ENCODE measurements at places on chromosomes 16 and 17.

DNA sequence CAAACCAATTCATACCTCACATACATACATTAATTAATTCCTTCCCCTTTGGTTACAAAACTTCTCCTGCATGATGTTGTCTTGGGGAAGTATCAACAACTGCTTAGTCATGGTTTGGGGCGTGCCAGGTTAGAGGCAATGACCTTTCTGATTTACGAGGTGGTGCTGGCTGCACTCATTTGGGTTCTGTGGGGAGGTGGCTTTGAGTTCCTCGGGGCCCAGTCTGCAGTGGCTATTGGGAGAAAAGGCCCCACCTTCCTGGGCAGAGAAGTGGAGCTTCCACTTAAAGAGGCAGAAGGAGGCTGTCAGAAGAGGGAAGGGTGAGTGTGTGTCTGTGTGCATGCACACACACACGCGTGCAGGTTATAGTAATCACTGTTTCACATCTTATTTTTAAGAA lies 10.2 kb upstream of the ETV4 start:
- peak; percentile 40 for DNase-seq

DNA sequence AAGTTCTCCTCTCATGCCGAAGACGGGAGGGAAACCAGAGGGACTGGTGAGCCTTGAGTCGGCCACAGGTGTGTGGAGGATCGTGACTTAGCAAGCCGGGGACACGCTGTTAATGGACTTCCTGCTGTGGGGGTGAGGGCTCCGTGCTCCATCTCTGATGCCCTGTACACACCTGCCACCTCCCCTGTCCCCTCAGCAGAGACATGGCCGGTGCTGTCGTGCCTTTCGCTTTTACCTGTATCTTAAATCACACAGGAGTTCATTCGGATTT lies 75.9 kb upstream of the ZNF750 start:
- DNase-seq = no peak

- DNase-seq = no peak
Measured at GRCh38 chr17:10357768-10358167, 15.0 kb downstream of the MYH13 start.

DNA sequence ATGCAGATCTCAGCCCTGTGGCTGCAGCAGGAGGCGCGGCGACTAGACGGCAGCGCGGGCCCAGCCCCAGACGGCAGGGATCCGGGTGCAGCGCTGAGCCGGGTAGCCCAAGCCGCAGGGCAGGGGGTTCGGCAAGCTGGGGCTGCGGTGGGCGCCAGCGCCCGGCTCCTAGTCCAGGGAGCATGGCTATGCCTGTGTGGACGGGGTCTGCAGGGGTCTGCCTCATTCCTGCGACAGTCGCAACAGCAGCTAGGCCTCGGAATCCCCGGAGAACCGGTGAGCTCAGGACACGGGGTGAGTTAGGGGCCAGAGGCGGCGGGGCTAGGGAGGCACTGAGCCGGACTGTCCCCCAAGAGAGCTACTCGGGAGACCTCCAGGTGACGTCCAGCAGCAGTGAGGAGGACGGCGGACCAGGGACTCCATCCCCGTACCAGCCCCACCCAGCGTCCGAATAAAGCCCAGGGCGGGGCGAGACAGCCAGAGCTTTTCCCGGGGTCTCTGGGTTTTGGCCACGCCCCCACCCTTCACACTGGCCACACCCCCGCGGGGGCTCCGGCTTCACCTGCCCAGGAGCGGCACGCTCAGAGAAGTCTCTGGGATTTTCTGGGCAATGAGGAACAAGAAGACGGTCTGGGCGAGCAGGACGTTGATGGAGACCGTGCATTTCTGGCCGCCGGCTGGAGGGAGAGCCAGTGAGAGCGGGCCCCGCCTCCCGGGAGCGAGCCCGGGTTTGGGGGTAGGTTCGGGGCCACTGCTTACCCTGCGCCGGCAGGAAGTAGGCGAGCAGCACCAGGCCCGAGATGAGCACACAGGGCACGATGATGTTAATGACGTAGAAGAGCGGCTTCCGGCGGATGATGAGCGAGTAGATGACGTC lies 1.1 kb downstream of the C17orf107 start:
- no peak for DNase-seq

DNA sequence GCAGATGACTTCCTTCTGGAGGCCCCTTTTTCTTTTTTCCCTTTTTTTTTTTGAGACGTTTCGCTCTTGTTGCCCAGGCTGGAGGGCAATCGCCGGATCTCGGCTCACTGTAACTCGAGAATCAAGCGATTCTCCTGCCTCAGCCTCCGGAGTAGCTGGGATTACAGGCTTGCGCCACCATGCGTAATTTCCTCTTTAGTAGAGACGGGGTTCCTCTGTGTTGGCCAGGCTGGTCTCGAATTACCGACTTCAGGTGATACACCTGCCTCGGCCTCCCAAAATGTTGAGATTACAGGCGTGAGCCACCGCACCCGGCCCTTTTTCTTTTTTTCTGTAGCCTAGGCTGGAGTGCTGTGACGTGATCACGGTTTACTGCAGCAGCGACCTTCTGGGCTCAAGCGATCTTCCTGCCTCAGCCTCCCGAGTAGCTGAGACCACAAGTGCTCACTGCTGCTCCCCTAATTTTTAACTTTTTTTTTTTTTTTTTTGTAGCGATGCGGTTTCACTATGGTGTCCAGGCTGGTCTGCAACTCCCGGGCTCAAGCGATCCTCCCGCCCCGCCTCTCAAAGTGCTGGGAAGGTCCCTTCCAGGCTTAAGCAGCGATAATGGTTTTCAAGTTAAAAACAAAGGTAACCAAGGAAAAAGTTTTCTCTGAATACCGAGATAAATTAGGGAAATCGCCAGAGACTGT lies 956 bp upstream of the IST1 start:
- DNase-seq = peak; percentile 68

GRCh38 chr16:89700649-89701424 lies 668 bp downstream of the SPATA2L start:
- no peak for DNase-seq

DNA sequence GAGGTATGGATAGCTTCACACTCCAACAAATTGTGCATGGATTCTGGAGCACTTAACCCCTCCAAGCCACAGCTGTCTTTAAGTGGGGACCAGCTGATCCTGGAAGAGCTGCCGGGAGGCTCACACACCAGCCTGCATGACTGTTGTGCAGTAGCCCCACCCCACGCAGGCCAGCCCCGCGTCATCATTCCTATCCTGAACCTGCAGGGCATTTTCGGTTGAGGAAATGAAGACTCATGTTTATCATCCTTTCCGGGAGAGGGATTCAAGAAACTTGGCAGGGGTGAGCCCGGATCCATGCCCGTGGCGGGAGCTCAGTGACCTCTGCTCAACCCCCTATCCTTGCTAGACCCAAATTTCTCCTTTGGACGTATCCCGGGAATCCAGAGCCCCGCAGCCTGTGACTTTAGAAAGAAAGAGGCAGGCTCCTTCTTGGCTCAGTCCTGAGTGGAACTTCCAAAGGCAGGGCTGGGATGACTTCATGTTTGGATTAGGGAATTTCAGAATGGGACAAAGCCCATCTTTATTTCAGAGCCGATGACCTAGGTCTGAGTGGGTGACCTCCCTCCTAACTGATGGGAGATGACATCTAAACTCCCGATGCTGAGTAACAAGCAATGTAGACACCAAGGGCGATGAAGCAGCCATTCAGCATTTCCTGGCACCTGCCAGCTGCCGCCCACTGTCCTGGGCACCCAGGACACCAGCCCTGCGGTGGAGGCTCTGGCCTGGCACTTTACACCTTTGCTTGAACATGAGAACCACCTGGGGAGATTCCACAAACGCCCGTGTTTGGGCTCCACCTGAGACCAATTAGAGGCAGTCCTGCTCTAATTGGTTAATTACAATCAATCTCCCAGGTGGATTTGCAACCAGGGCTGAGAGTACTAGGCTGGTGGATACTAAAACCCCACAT lies 43.3 kb upstream of the CMIP start:
- DNase-seq = peak; percentile 84

DNA sequence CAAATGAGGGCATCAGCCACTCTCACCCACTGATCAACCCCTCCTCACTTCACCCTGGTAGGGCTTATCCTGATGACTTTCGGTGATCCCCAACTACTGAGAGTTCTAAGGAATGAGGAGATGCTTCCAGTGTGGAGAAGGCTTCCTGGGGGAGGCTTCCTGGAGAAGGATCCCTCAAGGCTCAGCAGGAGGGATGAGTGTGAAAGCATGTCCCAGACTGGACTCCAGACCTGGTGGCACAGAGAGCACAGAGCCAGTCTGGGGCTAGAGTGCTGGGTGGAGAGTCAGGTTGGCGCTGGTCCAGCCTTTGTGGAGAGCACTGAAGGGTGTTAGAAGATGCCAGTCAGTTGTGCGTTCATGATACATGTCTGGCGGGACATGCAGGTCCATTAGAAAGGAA lies 53.7 kb downstream of the PLD6 start:
- DNase-seq = no peak

DNA sequence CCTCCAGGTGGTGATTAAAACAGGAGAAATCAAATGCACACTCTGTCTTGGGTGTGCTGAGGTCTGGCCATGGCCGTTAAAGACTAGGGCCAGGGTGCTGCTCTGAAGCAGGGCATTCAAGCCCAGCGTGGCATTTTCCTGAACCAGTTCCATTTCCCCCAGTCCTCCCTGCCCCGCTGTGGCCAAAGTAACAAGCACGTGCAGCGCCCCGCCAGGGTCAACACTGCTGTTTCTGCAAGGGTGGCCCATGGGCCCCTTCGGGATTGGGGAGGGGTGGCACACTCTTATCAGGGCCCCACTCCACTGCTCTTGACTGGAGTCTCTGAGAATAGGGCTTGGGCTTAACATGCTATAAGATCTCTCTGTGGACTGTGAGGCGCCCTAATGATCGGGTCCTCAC lies 72.9 kb downstream of the IL21R start:
- no peak for DNase-seq

- no peak for DNase-seq
Measured at GRCh38 chr17:2730764-2731353, 18.6 kb downstream of the CCDC92B start.

GRCh38 chr17:49342575-49342936 lies 19.5 kb downstream of the ZNF652 start:
- DNase-seq = no peak

GRCh38 chr16:79276501-79276900 lies 324.0 kb downstream of the MAF start:
- no peak for DNase-seq

- no peak for DNase-seq
Measured at GRCh38 chr17:57533684-57534305, 211.3 kb downstream of the CCDC182 start.

Data from fibroblast of the aortic adventitia (primary cell).